ENCODE measurements at places on chromosomes 5 and 9. TPM values are rescaled to one million over a fixed set of nuclear protein-coding genes. Genes with fewer than 3 reads are reported as not detected.

Gene C9orf72
- total RNA-seq = 4.6 TPM

Gene CD74
- 444 TPM for total RNA-seq

Gene PRRX2
- total RNA-seq = 6.2 TPM

Gene PAEP
- not detected for total RNA-seq

Gene GFRA3
- total RNA-seq = not detected

Gene NUTM2G
- not detected for total RNA-seq

Gene UBE2B
- total RNA-seq = 98.9 TPM

Gene PIP5KL1
- 1.1 TPM for total RNA-seq

Gene TSLP
- 0.47 TPM for total RNA-seq

Gene SGTB
- 12.2 TPM for total RNA-seq

Gene NADK2
- 21.7 TPM for total RNA-seq

Gene SLC34A3
- not detected for total RNA-seq

Gene IFNE
- not detected for total RNA-seq

Gene PRR16
- total RNA-seq = not detected

Gene PNPLA7
- 0.71 TPM for total RNA-seq

Gene FGF10
- total RNA-seq = not detected

Gene PKD2L2
- total RNA-seq = not detected

Gene SPATA9
- total RNA-seq = not detected

Gene FUBP3
- total RNA-seq = 54.6 TPM

Gene ARSI
- not detected for total RNA-seq

Gene GPX8
- total RNA-seq = not detected

Gene ANXA2R
- 0.88 TPM for total RNA-seq

Gene MTAP
- total RNA-seq = 62.2 TPM

Gene PDE6A
- not detected for total RNA-seq

Gene FAM221B
- total RNA-seq = not detected

Gene CDO1
- 0.49 TPM for total RNA-seq

Gene SPINK13
- total RNA-seq = not detected

Gene PCDHA11
- not detected for total RNA-seq

Gene SPATA31A3
- not detected for total RNA-seq

Gene TAF11L5
- total RNA-seq = not detected

Gene SLC28A3
- 0.60 TPM for total RNA-seq

Gene ZCCHC9
- 41.7 TPM for total RNA-seq

Gene MARVELD2
- 0.32 TPM for total RNA-seq

Gene INSL4
- not detected for total RNA-seq

Gene IFNA21
- not detected for total RNA-seq

All from activated T-helper 1 cell treated with anti-CD3 and anti-CD28 coated beads, Interleukin-12 subunit alpha, Interleukin-12 subunit beta, Interleukin-2, Interleukin-4 antibody, amounts not matched to agents 30 ng/mL and 10 ng/mL and 1 ng/mL, durations not matched to agents 14 hours and 24 hours and 36 hours (primary cell).